ENCODE measurements at places on chromosomes 7 and 10.

DNA sequence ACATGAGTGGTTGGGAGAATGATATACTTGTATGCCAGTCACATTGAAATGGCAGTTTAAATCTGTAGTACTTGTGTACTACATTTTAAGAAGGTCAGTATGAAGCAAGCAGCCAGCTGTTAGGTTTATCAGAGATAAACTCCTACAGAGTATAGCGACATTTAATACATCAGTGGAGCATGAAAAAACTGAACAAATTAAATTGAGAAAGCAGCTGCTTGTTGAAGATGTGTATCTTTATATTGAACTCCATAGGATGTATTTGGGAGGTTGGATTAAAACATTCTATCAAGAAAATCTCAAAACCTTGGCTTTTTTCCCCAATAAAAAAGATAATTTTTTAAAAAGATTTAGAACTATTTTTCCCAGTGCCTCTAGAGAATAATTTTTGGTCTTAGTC is 47.8 kb downstream of the PHF14 start:
- DNase-seq, result no peak

DNA sequence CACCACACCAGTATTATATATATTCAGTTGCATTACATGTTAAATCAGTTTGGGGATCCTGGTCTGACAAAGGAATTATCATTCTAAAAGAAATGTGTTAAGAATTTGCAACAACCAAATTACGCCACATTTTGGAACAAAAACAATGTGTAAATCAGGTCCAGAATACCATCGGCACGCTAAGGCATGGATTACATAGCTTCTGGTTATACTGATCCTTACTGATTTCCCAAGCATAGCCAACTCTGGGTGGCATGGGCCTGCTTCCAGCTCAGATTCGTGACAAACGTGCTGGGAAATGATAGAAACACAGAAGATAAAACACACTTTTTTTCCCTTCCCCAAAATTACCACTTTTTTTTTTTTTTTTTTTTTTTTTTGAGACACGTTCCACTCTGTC is 660.0 kb downstream of the SORCS1 start:
- DNase-seq, result no peak

DNA sequence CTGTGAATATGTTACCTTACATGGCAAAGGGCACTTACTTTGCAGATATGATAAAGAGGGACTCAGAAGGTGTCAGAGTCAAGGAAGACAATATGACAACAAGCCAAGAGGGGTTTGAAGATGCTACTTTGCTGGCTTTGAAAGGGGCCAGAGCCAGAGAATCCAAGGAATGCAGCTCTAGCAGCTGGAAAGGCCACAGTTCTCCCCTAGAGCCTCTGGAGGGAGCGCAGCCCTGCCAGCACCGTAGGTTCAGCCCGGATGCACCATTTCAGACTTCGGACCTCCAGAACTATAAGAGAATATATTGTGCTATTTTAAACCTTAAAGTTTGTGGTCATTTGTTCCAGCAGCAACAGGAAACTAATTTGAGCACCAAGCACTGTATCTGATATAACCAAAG is 32.9 kb upstream of the WDR11 start:
- no peak for DNase-seq

DNA sequence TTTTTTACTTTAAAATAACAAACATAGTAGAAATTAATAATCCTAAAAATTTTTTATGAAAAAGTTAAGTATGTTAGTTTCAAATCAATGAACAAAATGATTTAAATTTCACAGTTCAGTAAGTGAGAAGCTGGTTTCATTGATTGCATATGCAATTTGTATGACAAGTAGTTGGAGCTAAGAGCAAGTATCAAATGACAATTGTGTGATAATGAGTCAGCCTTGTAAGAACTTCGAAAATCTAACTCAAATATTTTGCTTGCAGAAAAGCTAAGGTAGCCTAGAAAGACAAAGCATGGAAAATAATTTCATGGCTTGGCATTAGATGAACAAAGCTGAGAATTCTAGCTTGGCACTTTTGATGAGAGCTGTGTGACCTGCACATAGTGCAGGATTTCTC is 111.5 kb downstream of the HDAC9 start:
- no peak for DNase-seq

DNA sequence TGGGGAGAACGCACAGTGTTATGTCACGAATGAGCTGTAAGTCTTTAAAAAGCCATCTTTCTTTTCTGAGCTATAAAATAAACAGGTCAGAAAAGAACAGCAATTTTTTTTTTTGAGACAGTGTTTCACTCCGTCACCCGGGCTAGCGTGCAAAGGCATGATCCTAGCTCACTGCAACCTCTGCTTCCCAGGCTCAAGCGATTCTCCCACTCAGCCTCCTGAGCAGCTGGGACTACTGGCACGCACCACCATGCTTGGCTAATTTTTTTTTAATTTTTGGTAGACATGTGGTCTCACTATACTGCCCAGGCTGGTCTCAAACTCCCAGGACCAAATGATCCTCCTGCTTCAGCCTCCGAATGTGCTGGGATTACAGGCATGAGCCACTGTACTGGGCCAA is 58.6 kb downstream of the PPP1R3C start:
- no peak for DNase-seq

GRCh38 chr7:4960363-4960762 is 1.4 kb upstream of the MMD2 start:
- DNase-seq, result no peak
